NCI-H345 (cell line): ENCODE measurements at places on chromosomes 6 and 20.

- no peak for DNase-seq
Measured at GRCh38 chr20:17189976-17190695, 36.7 kb upstream of the PCSK2 start.

DNA sequence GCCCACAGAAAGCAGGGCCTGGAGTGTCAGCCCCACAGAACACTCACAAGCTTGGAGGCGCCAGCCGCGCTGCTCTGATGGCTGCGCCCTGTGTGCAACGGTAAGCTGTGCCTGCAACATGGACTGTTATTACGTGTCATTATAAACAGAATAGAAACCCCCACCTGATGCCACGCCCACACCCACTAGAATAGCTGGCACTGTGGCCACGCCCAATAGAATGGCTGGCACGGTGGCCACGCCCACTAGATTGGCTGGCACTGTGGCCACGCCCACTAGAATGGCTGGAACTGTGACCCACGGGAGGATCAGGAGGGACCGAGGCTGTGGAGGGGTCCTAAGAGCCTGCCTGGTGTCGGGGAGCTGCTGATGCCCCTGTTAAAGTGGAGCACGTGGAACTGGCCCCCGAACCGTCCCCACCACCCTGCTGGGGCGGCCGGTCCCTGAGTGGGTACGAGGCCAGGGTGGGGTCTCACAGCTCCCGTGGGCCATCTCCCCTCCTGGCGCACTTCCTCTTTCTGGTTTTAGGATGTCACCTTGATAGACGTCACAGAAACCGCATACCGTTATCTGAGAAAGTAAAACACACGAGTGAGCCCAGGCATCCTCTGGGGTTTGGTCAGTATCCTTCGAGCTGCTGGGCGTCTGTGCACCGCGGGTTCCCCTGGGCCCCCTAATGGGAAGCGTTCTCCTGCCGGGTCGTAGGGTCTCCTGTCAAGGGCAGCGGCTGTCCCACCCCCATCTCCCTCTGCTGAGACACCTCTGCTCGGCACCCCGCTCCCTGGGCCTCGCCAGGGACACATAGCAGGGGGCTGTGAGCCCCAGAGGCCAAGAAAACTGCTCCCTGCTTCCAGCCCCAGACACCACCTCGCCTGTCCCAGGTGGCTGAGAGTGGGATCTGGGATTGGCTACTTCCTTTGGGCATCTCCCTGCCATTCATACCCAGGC, 25.4 kb downstream of the SLC17A9 start:
- DNase-seq, result peak; percentile 17

- no peak for DNase-seq
Measured at GRCh38 chr6:29082457-29082856, 4.7 kb downstream of the OR2B3 start.

DNA sequence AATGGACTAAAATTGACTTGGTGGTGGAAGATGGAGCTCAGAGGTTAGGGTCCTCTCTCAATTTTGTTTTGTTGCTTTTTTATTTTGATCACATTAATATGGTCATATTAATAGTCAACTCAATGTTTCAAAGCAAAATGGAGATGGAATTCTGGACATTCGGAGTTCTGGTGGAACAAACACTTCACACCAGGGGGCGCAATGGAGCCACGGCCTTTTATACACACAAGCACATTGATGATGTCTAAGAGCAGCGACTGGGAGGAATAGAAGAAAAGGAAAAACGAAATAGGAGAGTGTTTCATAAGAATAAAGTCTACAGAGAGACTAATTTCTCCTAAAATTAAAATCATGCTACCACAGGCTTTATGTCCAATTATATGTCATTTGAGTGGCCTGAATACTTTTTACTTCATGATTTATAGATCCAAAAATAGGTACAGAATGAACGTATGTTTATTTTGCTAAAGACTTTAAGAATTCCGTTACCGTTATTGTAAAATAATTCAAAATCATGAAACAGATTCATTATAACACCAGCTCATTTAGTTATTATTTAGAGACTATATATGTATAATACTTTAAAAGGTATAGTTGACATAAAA, 197.6 kb upstream of the SASH1 start:
- DNase-seq, result peak; percentile 7

- peak; percentile 52 for DNase-seq
Measured at GRCh38 chr20:36919715-36920333, 31.7 kb downstream of the SAMHD1 start.

GRCh38 chr6:100808638-100809275, 72.4 kb downstream of the ASCC3 start:
- DNase-seq, result no peak

DNA sequence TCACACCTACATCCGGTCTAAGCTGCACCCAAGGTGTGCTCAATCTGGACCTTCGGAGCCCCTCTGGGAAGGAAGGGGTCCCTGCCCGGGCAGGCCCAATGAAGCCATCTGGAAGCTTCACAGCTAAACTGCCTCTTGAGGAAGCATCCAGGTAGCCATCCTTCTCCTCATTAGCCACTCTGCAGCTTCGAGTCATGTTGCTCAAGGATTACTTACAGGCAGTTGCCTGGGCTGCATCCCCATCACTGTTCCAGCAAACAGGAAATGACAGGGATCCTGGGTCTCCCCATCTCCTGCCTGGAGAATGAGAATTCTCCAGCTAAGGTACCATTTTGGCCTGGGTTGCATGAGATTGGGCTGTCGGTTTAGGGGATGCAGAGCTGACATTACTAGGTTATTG, 91.7 kb downstream of the ERMARD start:
- DNase-seq, result no peak

DNA sequence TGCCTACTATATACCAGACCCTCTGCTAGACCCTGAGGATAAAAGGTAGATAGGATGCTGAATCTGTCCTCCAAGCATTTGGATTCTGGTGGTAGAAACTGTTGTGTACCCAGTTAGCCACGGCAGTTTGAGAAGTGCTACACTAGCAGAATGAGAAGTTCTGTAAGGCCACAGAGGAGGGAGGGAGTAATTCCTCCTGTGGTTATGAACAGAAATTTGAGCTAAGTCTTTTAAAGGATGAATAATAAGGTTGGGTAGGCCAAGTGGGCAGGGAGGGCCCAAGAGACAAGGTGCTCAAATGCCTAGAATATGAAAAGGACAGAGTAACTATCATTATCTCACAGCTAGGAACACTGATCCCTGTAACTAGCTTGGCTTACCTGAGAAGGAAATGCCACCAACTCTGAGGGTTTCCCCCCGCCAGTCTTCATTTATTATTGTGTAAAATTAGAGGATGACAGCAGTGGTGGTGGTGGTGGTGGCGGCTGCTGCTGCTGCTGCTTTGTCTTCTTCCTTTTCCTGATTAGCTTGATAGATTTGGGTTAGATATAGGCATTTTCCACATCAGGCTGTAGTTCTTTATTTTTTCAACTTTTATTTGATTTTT, 243.3 kb downstream of the PRL start:
- no peak for DNase-seq

- peak; percentile 80 for DNase-seq
Measured at GRCh38 chr20:24917797-24918578, 31.1 kb upstream of the CST7 start.

- no peak for DNase-seq
Measured at GRCh38 chr6:150320442-150320841, 48.4 kb upstream of the IYD start.

- DNase-seq, result no peak
Measured at GRCh38 chr6:122116119-122116834, 283.2 kb upstream of the HSF2 start.

- no peak for DNase-seq
Measured at GRCh38 chr20:52457826-52458225, 266.2 kb upstream of the ZFP64 start.

DNA sequence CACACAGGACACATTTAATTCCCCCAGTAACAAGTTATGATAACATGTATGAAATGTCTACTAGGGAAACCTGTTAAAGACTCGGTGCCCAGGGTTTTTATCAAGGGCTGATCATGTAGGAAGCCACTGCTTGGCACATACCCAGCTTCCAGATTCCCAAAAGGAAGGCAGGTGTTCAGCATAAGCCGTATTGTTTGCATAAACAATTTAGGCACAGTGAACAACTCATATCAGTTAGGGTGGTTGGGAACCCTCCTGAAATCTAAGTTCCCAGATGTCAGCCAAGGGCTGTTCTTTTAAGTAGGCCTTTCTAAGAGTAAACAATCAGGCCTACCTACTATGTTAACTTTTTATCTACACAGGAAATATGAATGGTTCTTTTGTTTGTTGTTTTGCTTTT, 74.1 kb downstream of the ASXL1 start:
- peak; percentile 24 for DNase-seq

GRCh38 chr6:116447496-116448011, 13.6 kb upstream of the CALHM6 start:
- DNase-seq, result no peak
